ENCODE measurements at places on chromosomes 6 and 20. TPM values are rescaled to one million over a fixed set of nuclear protein-coding genes. Genes with fewer than 3 reads are reported as not detected.

The TINAG gene
- total RNA-seq = not detected

The C6orf132 gene
- total RNA-seq = 0.05 TPM

The BPIFB2 gene
- not detected for total RNA-seq

The OXT gene
- total RNA-seq = not detected

The NKX2-2 gene
- total RNA-seq = not detected

The NKX2-4 gene
- not detected for total RNA-seq

The ECT2L gene
- not detected for total RNA-seq

The EFCAB8 gene
- 0.50 TPM for total RNA-seq

The HLA-DQA2 gene
- total RNA-seq = 4.3 TPM

The MAK gene
- 0.11 TPM for total RNA-seq

The CLVS2 gene
- not detected for total RNA-seq

The GRM4 gene
- total RNA-seq = not detected

The DACT2 gene
- total RNA-seq = 0.09 TPM

The PARD6B gene
- 4.5 TPM for total RNA-seq

The ARMC2 gene
- 6.9 TPM for total RNA-seq

The SMOC2 gene
- not detected for total RNA-seq

The JAG1 gene
- total RNA-seq = 1.1 TPM

The IYD gene
- total RNA-seq = not detected

The RAET1L gene
- total RNA-seq = not detected

The PRKN gene
- total RNA-seq = 0.14 TPM

The IRF4 gene
- total RNA-seq = 177 TPM

The DEFB132 gene
- total RNA-seq = not detected

The ASXL1 gene
- total RNA-seq = 92.7 TPM

The MUC22 gene
- total RNA-seq = not detected

Measured in T-helper 2 cell treated with Interferon-gamma antibody and Interleukin-4, amounts not matched to agents 100 ng/mL and 5 ng/mL, for 36 hours (primary cell).